ENCODE measurements at places on chromosomes 16 and 17.

DNA sequence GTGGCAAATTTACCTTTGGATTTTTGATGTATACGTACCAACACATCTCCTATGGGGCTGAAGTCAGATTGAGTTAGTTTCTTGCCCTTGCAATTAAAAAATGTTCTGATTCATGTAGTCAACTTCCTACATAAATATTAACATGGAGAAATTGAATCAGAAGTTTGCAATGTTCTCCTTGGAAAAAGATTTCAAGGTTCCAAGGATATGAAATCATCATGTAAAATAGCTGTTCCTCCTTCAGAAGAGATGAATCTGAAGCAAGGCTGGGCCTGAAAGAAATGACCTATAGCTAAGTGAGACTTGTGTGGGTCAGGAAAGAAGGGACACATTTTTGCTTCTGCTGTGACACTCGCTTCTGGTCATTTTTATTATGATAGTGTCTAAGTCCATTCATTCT is 131.7 kb downstream of the RGS9 start:
- no peak for DNase-seq

DNA sequence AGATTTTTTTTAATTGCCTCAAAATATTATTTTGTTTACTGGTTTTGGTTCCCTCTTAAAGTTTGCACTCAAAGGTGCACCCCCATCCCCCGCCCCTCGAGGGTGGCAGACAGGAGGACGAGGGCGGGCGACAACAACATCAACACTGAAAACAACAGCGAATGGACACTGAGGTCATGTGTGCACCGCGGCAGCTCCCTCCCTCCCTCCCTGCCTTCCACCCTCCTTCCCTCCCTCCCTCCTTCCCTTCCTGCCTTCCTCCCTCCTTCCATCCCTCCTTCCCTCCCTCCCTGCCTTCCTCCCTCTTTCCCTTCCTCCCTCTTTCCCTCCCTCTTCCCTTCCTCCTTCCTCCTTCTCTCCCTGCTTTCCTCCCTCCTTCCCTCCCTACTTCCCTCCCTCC is 1.5 kb upstream of the OSGIN1 start:
- DNase-seq: no peak

GRCh38 chr16:81006211-81006812 is 373 bp downstream of the CMC2 start:
- no peak for DNase-seq

- peak; percentile 36 for DNase-seq
Observed at GRCh38 chr16:67278773-67279295, 498 bp upstream of the PLEKHG4 start.

DNA sequence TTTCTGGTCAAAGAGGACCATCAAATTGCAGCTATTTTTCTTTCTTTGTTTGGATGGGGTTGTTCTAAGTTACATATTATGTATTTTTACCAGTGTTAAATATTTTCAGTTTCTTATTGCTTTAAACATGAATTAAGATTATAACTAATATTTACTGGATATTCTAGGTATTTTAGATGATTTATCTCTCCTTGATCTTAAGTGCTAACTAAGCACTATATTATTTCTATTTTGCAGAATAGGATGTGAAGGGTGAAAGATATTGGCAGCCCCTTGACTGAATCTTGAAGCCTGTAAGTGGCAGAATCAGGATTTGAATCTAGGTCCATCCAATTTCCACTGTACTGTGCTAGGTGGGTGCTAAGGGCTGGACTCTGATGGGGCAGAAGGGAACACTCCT is 307.3 kb upstream of the CCL2 start:
- no peak for DNase-seq

GRCh38 chr17:4969551-4970173 is 2.0 kb upstream of the SPAG7 start:
- no peak for DNase-seq

GRCh38 chr16:2519711-2520080 is 475 bp upstream of the AMDHD2 start:
- DNase-seq: no peak

DNA sequence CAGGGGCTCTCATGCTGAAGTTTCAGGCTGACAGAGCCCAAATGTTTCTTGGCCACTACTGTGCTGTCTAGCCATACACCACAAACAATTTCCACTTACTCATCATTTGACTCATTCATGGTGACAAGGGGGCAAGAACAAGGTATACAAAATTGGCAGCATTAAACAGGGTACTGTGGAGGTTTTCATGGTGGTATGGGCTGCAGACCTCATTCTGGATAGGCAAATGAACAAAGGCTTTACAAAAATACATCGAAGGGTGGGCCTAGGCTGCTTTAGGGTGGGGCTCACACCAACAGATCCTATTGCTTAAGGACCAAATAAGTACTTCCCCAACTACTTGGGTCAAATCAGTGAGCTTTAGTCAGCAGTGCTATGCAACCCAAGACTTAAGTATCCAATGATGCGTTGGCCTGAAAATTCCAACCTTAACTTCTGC is 53.0 kb downstream of the N4BP1 start:
- no peak for DNase-seq

DNA sequence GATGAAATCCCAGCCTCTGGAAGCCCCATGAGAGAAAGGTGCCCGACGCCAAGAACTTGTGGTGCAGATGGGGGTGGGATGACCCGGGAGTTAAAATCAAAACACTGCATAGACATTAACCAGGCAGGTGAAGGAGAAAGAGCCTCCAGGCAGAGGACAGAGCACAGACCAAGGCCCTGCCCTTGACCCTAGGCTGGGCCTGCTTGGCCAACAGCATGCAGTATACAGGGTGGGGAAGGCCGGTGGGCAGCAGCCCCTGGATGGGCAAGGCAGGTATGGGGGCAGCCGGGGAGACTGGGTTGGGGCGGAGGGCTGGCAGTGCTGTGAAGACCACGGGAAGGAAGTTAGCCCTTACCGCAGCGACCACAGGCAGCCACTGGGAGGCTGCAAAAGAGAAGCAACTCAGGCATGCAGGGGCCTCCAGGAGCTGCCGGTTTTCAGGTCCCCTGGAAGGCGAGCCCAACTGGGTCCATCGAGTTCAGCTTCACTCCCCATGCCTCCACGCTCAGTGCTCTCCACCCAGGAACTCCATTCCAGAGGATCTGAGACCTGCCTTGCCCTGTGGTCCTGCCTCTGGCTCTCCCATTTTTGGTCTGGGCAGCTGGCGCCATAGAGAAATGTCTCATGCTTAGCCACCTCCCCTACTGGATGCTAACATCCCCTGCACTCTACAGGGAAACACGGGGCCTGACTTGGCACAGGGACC is 81.2 kb downstream of the C16orf95 start:
- DNase-seq: no peak

DNA sequence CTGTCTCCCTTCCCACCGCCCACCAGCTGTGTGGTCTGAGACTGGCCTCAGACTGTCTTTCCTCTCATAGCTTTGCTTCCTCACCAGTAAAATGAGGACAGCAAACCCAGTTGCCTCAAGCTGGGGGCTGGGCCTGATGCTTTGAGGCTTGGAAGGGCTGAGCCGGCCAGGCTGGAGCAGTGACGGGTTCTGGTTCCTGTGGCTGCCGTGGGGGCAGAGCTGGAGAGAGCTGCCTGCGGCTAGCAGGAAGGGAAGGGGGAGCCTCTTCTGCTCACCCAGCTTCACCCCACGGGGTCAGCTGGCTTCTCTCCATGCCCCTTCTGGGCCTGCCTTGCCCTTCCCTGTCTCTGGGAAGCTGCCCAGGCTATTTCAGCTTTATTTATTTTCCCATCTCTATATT is 23.7 kb downstream of the LASP1 start:
- no peak for DNase-seq

- no peak for DNase-seq
Observed at GRCh38 chr17:16444258-16444886, 29.0 kb downstream of the TRPV2 start.

- no peak for DNase-seq
Observed at GRCh38 chr16:25916037-25916436, 224.3 kb downstream of the HS3ST4 start.

DNA sequence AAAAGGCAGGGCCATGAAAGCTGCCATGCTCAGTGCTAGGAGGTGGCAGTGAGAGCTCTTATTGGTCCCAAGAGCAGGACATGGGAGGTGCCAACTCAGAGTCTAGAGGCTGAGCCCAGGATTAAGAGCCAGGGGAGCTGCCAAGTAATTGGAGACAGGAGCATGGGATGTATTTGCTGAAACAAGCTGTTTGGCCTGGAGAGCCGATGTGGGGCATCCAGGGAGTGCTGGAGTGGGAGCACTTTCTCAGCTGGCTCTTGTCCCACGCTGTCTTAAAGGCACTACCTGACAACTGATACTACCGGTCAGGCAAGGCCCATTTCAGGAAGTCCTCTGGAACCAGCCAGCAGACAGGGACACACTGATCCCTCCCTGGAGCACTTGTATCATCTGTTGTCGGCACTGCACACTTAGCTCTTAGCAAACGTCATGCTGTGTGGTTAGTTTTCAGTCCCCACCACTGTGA is 19.3 kb downstream of the ANKFN1 start:
- DNase-seq: no peak

GRCh38 chr17:28093999-28094716 is 51.7 kb downstream of the NLK start:
- no peak for DNase-seq

DNA sequence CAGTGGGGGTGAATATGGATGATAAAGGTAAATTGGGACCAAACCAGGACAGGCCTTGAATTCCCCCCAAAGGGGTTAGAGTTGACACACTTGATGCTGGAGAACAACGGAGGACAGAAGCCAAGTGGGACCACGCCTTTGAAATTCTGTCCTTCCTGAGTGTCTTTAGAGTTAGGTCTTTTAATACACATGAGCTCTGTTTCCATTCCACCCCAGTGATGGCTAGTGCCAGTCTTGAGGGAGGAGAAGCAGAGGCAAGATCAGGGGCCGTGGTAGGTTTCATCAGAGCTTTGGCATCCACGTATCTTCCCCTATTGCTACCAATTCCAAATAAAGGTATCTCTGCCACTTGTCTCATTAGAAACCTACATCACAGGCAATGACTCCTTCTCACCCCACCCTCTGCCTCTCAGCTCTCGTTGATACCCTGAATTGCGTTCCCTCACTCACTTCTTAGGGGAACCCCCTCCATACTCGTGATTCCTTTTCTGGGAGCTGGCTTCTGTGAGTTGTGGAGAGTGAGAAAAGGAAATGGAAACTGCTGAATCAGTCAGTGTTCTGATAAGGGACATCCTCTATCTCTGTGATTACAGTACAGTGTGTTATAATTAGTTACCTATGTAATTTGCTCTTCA is 2.4 kb upstream of the CCL3L1 start:
- DNase-seq: no peak

DNA sequence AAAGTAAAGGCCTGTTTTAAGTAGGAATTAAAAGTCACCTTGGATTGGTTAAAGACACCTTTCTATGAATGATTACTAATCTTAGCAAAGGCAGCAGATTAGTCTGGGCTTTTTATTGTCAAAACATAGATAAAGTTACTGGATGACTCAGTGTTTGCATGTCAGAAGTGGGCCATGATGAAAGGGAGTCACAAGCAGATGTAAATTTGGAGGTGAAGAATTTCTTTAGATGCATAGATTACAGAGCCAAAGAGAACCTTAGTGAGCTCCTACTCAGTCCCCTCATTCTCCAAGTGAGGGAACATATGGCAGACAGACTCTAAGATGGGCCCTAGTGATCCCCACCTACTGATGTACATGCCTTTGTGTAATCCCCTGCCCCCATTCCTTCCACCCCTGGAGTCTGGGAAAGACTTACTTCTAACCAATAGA is 124.5 kb downstream of the HS3ST3A1 start:
- DNase-seq: no peak

DNA sequence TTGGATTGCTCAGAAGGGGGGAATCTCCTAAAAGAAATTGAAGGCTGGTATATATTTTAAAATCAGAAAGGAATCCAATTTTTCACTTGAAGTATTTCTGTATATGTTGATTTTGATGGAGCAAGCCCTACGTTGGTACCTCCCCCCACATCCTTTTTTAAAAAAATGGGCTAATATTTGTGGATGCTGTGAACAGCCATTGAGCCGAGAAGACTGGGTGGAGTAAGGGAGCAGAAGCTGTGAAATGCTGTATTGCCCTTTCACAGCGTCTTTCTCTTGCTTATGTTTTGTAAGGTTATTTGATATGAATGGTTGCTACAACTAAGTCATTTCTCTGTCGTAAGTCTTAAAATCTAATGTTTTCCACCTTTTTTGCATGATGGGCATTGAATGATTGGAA is 2.3 kb downstream of the PAFAH1B1 start:
- DNase-seq: no peak

- DNase-seq: no peak
Observed at GRCh38 chr16:12158428-12158827, 181.9 kb downstream of the SNX29 start.

- no peak for DNase-seq
Observed at GRCh38 chr17:63429766-63430165, 16.3 kb downstream of the CYB561 start.

DNA sequence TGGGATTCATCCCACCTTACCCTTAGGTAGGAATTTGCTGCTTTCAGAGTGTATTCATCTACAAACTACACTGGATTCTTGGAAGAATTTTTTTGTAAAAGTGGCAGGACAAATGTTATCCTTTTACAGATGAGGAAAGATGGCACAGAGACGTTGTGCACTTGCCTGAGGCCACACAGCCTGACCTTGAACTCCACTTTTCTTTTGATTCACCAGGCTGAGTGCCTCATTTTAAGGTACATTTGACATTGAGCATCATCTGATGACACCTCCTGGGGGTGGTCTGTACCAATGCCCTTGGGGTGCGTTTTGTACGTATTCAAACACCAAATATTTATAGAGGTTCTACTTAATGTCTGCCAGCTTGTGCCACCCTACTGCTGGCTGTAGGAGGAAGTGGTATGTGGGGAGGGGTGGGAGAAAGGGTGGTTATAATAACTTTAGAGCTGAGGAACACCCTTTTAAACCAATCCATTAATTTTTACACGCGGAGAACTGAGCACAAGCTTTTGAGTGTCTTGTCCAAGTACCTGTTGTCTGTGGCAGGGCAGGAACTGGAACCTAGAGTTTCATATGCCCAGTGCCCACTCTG is 29.1 kb downstream of the HS3ST3B1 start:
- no peak for DNase-seq

DNA sequence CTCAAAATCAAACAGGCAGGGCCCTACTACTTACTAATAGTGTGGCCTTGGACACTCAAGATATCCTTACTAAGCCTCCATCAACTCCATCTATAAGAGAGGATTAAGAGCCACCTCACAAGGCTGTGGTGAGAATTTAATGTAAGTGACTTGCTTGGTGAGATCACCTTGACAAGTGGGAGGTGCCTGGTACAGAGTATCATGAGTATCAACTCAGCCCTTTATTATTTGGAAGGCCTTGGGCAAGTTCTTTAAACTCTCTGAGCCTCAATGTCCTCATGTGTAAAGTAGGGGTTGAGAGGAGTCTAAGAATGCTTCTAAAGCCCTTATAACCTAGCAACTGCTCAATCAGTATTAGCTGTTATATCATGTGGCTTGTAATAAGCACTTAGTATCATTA is 15.0 kb downstream of the THUMPD1 start:
- DNase-seq: no peak

DNA sequence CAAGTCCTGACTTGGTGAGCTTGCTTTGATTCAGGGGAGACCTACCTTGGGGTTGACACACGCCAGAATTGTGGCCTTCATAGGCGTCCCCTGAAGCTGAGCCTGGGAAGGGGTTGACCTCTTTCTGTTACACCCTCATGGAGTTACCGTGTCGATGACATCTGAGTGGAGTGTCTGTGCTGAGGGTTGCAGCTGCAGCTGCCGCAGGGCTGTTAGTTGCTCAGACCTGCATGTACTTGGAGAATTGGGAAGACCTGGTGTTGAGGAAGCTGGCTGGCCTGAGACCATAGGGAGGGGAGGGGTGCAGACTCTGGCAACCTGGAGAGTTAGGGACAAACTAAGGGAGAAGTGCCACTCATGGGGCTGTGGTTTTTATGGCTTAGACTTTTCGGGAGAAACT is 9.6 kb downstream of the GSE1 start:
- DNase-seq: peak; percentile 52

All from SK-N-DZ (cell line).